Brain (organoid and tissue), 16 donors: ENCODE measurements at places on chromosomes 4 and X.

DNA sequence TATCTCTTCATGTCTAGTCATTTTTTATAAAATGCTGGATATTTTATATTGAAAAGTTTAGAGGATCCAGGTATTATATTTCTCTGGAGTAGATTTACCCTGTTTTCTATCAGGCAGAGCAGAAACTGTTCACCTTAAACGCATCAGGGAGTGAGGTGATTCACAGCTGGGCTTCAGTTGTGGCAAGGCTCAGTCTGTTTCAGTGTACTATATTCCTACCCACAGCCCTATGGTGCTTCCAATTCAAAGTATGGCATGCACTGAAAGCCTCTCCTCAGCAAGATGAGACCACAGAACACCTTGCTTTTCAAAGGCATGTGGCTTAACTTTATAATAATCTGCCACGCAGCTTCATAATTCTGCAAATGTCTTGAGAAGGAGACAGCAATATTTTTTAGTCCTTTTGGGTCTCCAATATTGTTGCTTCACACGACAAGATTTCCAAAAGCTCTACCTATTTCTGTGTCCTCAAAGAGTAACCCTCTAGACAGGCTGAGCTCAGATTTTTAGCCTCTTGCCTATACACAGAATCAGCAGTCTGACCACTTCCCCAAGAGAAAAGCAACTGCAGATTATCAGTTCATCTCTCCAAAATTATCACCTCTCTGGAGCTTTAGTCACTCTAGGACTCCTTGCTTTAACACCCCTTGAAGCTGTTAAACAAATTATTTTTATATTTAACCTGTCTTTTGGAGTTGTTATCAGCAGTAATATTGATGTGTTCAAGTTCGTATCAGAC lies 24.4 kb downstream of the PRDM5 start:
- DNase-seq = no peak

DNA sequence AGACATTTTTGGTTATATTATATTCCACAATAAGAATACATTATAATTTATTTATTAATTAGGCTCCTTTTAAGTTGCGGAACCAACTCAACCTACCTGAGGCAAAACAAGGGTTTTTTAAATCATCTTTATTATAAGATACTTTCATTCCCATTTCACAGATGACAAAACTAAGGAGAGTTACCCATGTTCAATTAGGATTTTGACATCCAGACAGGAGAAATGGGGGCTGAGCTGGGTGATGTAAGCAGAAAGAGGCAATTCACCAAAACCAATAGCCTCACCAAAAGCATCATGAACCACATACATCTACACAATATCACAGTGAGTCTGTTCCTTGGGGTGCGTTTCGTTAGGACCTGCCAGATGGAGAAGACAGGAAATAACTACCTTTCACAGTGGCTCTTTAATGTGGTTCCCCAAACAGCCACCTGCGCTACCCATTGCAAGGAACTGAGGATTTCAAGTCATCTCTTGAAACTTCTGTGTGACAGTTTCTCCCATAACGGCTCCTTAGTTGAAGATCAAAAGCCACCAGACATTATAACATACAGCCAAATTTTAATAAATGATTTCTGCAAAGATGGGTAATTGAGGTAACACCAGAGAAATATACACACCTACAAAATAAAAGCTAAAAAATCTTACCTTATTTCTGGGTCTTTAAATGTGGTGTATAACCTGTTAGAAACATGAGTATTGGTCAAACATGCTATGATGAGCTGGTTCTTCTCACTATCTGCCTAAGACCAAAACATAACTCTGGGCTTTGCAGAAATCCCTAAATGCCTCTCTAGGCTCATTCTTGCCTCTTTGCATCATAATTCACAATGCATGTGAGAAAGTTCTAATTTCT lies 190.6 kb upstream of the LEF1 start:
- DNase-seq = no peak

DNA sequence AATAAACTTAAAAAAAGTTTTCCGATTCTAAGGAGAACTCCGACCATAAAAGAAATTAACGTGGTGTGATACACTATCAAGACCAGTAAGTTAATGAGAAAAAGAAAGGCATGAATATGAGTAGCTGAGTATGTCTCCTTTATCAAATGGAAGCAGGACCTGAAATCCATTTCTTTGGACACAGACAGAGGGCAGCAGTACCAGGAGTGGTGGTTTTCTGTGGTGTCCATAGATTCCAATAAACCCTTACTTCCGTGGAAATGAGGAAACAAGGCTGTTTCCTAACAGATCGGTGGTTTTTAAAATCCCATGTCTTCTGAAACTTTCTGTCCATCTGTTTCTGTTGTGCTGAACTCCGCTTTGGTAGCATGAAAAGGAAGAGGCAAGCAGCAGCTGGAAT lies 128.5 kb upstream of the TSPAN5 start:
- no peak for DNase-seq

DNA sequence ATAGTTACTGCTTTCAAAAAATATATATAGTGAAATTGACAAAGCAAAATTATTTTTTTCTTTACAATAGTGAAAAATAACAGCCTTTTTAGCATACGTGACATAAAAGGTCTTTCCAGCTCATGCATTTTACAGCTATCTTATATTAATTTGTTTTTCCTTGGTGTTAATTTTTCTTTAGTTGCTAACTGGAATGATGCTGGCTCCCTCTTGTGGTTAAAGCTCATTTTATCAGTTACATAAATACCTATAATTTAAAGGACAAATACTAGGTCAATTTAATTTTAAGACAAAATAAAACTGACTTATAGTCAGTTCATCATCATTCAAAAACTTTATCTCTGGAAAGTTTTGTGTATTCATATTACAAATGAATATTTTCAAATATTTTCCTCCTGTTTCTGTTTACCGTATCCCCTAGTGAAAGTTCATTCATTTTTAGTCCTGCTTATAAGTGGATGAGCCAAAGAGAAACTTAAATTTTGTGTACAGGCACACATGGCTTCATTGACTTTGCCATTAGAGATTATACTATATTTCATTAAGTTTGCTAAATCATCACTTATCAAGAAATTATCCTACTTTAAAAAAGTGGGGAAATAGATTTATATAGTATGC lies 9.9 kb upstream of the ANAPC4 start:
- peak; percentile 84 for DNase-seq

DNA sequence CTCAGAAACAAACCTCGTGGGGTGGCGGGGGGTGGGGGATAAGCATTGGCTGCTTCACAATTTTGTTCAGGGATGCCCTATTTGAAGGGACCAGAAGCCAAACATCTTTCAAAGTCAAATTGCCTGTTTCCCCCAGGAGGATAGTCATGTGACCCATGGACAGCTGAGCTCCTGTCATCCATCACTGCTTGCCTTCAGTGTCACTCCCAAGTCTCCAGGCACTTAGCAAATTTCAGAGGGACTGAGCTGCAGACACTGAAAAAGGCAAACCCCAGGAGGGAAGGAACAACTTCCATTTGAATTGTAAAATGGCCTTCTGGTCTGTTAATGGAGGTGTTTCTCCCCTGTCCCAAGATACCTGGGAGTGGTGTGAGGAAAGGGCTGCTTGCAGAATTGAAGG lies 73.4 kb downstream of the FRMPD3 start:
- peak; percentile 47 for DNase-seq

DNA sequence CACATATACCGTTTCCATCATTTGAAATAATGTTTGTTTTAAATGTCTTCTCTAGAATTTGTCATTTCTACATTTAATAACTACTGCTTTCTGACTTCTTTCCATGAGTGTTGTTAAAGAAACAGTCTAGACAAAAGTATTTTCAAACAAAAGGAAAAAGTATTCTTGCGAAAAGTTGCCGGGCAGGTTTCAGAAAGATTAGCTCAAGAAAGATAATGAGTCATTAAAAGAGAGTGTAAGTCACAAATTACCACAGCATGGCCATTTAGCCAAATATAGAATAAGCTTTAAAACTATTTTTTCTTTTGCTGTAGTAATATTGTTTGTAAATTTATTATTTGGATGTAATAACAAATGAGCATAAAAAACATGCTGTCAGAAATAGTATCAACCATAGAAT lies 493.0 kb downstream of the TLL1 start:
- no peak for DNase-seq

DNA sequence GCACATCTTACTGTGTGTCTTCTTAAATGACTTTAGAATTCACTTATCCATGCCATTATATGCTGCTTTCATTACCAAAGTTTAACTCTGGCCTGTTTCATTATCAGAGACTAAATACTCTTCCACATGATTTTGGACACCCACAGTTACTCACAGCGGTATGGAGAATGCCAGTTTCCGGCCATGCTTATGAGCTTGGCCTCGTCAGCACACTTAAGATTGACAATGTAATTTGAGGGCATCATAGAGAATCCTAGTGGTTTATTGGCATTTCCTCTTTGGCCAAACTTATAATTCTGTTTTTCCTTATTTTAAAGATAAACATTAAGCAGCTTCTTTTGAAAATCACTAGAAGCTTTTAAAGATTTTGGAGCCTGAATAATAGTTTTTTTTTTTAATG lies 104.5 kb downstream of the IRF2 start:
- DNase-seq = no peak

DNA sequence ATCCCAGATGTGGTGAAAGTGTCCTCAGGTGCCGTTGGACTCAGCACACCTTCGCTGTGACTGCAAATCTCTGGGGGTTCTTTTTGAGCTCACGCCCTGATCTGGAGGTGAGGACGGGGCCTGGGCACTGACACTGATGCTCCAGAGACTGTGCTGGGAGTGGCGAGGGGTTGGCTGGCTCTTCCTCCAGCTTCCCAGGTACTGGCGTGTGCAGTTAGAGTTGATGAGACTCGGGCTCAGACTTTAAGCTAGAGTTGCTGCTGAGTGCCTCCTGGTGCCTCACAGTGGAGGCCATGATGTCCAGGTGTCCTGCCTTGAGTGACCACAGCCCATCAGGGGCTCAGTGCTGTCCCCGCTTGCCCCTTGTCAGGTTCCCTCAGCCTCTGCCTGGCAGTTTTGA lies 16.3 kb downstream of the SPON2 start:
- no peak for DNase-seq

DNA sequence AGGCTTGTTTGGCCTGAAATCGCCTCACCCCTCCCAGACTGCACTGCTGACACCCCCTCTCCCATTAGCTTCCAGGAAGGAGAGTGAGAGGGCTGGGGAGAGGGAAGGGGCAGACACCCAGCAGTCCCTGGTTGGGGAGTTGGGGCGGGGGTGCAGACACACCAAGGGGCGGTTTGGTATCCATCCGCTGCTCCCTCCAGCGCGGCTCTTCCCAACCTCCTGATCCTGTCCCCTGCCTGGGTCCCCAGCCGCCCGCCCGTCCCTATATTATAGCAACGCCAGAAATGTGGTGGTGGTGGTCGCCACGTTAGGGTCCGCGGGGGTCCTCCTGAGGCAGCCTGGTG lies 24.9 kb downstream of the GPRASP3 start:
- DNase-seq = no peak

GRCh38 chr4:90306810-90307209 lies 179.6 kb downstream of the CCSER1 start:
- no peak for DNase-seq

- DNase-seq = no peak
Measured at GRCh38 chr4:971666-972500, 1.5 kb downstream of the DGKQ start.

DNA sequence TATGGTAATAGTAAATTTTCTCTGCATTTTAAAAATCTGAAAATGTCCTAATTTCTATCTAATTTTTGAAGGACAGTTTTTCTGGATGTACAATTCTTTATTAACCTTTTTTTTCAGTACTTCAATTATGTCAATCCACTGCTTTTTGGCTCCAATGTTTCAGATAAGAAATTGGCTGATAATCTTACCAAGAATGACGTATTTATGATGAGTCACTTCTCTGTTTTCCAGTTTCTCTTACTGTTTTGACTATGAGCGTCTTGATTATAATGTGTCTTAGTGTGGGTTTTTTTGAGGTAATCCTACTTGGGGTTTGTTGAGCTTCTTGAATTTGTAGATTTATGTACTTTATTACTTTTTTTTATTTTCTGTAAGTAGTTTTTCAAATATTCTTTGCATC lies 47.2 kb downstream of the UGT2B11 start:
- no peak for DNase-seq

GRCh38 chrX:131739823-131740222 lies 195.9 kb downstream of the OR13H1 start:
- no peak for DNase-seq

GRCh38 chr4:74896595-74896994 lies 36.3 kb upstream of the PARM1 start:
- no peak for DNase-seq

GRCh38 chr4:140267576-140267975 lies 105.9 kb upstream of the SCOC start:
- no peak for DNase-seq

GRCh38 chrX:49165901-49166881 lies 3.6 kb downstream of the MAGIX start:
- DNase-seq = peak; percentile 89

GRCh38 chr4:88659055-88659889 lies 38.4 kb downstream of the NAP1L5 start:
- peak; percentile 44 for DNase-seq

DNA sequence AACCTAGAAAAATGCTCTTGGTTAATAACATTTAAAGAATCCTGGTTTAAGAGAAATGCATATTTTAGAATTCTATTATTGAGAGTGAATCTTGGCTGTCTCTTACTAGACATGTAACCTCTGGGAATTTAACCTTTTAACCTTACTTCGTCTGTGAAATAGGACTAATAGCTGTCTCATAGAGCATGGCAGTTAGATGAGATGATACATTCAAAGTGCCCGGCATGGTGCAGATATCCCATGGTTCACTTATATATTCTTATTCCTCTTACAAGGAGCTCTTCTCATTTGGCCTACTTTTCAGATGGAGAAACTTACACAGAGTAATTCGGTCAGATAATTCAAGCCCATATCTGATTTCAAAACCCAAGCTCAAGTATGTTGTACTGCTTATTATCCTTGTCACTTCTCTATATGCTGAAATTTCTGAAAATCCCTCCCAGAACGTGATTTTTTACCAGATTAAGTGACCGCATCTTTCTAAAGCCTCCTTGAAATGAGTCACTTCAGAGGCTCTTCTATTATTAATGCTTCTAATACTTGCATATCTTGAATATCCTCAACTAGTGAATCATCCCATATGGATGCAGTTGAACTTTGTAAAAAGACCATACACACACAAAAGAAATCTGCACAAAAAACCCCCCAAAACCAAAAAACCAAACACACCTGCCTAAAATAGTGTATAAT lies 4.9 kb downstream of the CDKN2AIP start:
- no peak for DNase-seq

- no peak for DNase-seq
Measured at GRCh38 chr4:1579901-1580691, 104.0 kb downstream of the FAM53A start.

- DNase-seq = peak; percentile 72
Measured at GRCh38 chr4:176377780-176378179, 58.0 kb downstream of the SPCS3 start.

- DNase-seq = peak; percentile 69
Measured at GRCh38 chrX:19593690-19594089, 78.4 kb upstream of the MAP3K15 start.

- peak; percentile 41 for DNase-seq
Measured at GRCh38 chr4:101348995-101349800, 1.9 kb upstream of the PPP3CA start.

- DNase-seq = no peak
Measured at GRCh38 chrX:46754036-46754435, 4.9 kb downstream of the SLC9A7 start.

GRCh38 chr4:89509708-89510281 lies 202.2 kb upstream of the GPRIN3 start:
- DNase-seq = no peak

- DNase-seq = peak; percentile 8
Measured at GRCh38 chrX:150902434-150903109, 4.1 kb upstream of the CD99L2 start.
